ENCODE measurements at places on chromosomes 12 and 14. TPM values are rescaled to one million over a fixed set of nuclear protein-coding genes. Genes with fewer than 3 reads are reported as not detected.

Gene KRT79
- total RNA-seq: not detected

- H3K27ac ChIP-seq: no peak overlapping the region
- H3K4me3 ChIP-seq: no peak overlapping the region
- no peaks in the 10 kb centered on the region for H3K4me1 ChIP-seq
- H3K36me3 ChIP-seq: no peaks in the 10 kb centered on the region
- no peaks in the 10 kb centered on the region for H3K27me3 ChIP-seq
Observed at GRCh38 chr12:105337391-105337790, 6.9 kb downstream of the C12orf75 start.

- H3K4me3 ChIP-seq: no peak overlapping the region
- no peak for DNase-seq
- H3K27me3 ChIP-seq: no peaks in the 10 kb centered on the region
- no peaks in the 10 kb centered on the region for H3K36me3 ChIP-seq
- H3K27ac ChIP-seq: no peak overlapping the region
Observed at GRCh38 chr12:27337376-27337775, 4.7 kb downstream of the BMAL2 start.

DNA sequence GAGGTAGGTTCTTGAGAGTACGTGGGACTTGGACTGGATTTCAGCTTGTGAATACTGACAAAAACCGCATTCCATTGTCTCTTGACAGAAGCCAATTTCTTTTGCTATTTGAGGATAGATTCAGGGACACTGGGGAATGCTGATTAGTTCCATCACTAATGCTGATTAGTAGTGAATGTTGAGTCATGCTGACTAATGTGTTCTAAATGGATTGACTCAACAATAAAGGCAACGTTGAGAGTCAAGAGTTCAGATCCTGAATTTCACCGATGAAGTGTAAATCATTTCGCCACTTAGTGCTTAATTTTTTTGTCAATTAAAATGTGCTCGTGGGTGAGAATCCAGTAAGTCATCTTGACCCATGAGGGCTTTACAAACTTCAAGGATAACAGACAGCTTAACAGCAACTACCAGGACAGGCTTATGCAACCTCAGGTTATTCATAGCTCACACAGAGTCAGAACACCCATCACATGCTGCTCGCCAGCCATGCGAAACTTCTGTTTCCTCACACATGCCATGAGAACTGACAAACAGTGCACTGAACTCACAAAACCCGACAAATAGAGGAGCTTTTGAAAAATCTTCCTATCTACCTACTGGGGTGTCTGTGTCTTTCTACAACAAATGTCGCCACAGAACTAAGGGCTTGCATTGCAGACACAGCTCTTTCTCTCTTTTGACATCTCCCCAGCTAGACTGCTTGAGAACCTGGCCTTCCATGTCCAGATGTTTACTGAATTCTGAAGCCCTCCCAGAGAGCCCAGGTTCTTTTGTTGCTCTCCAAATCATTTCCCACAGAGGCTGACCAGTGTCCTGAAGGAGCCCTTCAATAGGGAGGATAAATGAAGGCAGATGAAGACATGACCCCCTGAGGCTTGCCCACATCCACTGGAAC lies 316.4 kb downstream of the ZFP36L1 start:
- H3K4me3 ChIP-seq: no peak overlapping the region
- H3K36me3 ChIP-seq: no peaks in the 10 kb centered on the region
- no peaks in the 10 kb centered on the region for H3K27me3 ChIP-seq

DNA sequence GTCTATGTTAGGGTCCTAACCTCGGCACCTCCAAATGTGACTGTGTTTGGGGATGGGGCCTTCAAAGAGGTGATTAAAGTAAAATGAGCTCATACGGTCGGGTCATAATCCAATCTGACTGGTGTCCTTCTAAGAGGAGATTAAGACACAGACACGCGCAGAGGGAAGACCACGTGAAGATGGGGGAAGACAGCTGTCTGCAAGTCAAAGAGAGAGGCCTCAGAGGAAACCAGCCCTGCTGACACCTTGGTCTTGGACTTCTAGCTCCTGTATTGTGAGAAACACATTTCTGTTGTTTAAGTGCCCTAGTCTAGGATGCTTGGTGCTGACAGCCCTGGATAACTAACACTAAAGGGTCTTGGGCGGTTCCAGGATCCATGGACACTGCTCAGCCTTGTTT lies 109.6 kb downstream of the DICER1 start:
- H3K27ac ChIP-seq: no peak overlapping the region
- no peaks in the 10 kb centered on the region for H3K36me3 ChIP-seq
- DNase-seq: no peak
- no peak overlapping the region for H3K4me3 ChIP-seq

DNA sequence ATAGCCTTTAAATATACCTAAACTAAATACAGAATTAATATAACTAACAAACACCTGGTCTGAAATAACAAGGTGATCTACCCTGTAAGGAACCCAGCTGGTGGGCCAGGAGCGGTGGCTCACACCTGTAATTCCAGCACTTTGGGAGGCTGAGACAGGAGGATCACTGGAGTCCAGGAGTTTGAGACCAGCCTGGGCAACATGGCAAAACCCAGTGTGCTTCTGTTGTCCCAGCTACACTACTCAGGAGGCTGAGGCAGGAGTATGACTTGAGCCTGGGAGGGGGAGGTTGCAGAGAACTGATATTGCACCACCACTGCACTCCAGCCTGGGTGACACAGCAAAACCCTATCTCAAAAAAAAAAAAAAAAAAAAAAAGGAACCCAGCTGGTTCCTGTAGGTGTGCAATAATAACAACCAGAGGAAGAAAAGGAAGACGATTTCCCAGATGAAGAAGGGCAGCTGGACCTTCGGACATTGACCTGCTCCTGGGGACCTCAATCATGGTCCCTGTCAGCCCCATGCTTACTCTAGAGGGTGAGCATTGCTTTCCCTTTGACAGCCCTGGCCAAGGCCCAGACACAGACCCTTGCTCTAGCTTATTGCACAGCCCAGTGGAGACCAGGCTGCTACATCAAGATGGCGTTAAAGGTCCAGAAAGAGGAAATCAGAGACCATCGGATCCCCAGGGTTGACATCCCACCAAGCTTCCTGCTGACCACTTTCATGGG lies 5.4 kb downstream of the FOS start:
- H3K36me3 ChIP-seq: peaks cover 3% of the 10 kb centered on the region
- no peak overlapping the region for H3K27ac ChIP-seq
- peak; percentile 73 for DNase-seq
- H3K4me3 ChIP-seq: no peak overlapping the region

- no peak overlapping the region for H3K27ac ChIP-seq
- H3K36me3 ChIP-seq: no peaks in the 10 kb centered on the region
- no peak overlapping the region for H3K4me3 ChIP-seq
Observed at GRCh38 chr12:49388682-49389386, 21.6 kb downstream of the SPATS2 start.

DNA sequence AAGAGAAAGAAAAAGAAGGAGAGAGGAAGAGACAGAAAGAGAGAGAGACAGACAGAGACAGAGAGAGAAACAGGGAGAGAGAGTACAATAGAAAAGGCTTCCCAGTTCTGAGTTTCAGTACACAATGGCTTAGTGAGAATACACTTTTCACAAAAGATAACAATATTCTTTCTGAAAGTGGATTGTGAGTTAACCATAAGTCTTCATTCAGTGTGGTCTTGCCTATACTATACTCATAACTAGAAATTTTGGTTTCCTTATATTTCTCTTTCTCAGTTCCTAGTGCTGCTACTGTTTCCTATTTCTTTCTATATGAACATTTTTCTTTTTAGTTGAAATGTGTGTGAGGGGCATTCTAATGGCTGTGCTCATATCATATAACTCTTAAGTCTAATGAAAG lies 9.3 kb downstream of the CD163L1 start:
- H3K27me3 ChIP-seq: no peaks in the 10 kb centered on the region
- H3K4me1 ChIP-seq: no peaks in the 10 kb centered on the region
- H3K4me3 ChIP-seq: no peak overlapping the region
- H3K27ac ChIP-seq: no peak overlapping the region

GRCh38 chr12:132658149-132658894 lies 28.8 kb downstream of the POLE start:
- H3K4me1 ChIP-seq: no peaks in the 10 kb centered on the region
- H3K4me3 ChIP-seq: no peak overlapping the region
- H3K27me3 ChIP-seq: no peaks in the 10 kb centered on the region
- no peak for DNase-seq

GRCh38 chr12:93005928-93006392 lies 76.9 kb upstream of the EEA1 start:
- no peaks in the 10 kb centered on the region for H3K27me3 ChIP-seq
- no peak overlapping the region for H3K27ac ChIP-seq
- peaks cover 19% of the 10 kb centered on the region for H3K4me1 ChIP-seq
- H3K36me3 ChIP-seq: no peaks in the 10 kb centered on the region

- no peaks in the 10 kb centered on the region for H3K36me3 ChIP-seq
- H3K27ac ChIP-seq: no peak overlapping the region
- H3K27me3 ChIP-seq: no peaks in the 10 kb centered on the region
- no peak for DNase-seq
- H3K4me3 ChIP-seq: no peak overlapping the region
Observed at GRCh38 chr14:91331721-91332120, 85.9 kb downstream of the CCDC88C start.

- H3K27me3 ChIP-seq: no peaks in the 10 kb centered on the region
- DNase-seq: peak; percentile 17
- H3K27ac ChIP-seq: no peak overlapping the region
- H3K4me3 ChIP-seq: no peak overlapping the region
Observed at GRCh38 chr12:106127338-106128126, 11.2 kb downstream of the NUAK1 start.

Gene ADAM21
- not detected for total RNA-seq

Gene NEUROD4
- total RNA-seq: not detected

Gene NKX2-1
- total RNA-seq: not detected

GRCh38 chr14:105865266-105865903 lies 339.0 kb downstream of the TMEM121 start:
- no peaks in the 10 kb centered on the region for H3K36me3 ChIP-seq
- H3K27me3 ChIP-seq: no peaks in the 10 kb centered on the region
- DNase-seq: no peak
- no peaks in the 10 kb centered on the region for H3K4me1 ChIP-seq
- H3K27ac ChIP-seq: no peak overlapping the region
- no peak overlapping the region for H3K4me3 ChIP-seq

Gene TM7SF3
- 35.4 TPM for total RNA-seq

- no peaks in the 10 kb centered on the region for H3K27me3 ChIP-seq
- no peak overlapping the region for H3K27ac ChIP-seq
- DNase-seq: no peak
- peak overlapping the region; percentile 34 for H3K4me3 ChIP-seq
- no peaks in the 10 kb centered on the region for H3K36me3 ChIP-seq
Observed at GRCh38 chr12:95386051-95386450, 87.9 kb upstream of the METAP2 start.

DNA sequence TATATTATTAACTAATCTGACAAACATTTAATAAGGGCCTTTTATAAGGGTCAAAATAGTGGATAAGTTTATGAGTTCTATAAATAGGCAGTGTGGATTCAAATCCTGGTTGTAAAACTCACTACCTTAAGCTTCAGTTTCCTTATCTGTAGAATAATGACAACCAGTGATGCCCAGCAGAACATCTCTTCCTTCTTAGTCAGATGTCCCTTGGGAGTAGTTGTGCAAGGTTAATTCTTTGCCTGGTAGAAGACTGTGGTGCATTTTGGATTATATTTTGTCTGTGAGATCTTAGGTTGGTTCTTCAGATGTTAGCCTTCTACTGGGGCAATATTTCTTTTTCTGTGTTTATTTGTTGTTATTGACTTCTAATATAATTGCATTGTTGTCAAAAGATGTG lies 59.5 kb downstream of the ARID2 start:
- no peak for DNase-seq
- no peaks in the 10 kb centered on the region for H3K27me3 ChIP-seq
- peaks cover 2% of the 10 kb centered on the region for H3K4me1 ChIP-seq
- H3K27ac ChIP-seq: no peak overlapping the region
- no peaks in the 10 kb centered on the region for H3K36me3 ChIP-seq
- no peak overlapping the region for H3K4me3 ChIP-seq

Gene TGFB3
- total RNA-seq: 23.7 TPM

GRCh38 chr14:45096218-45096617 lies 12.3 kb downstream of the PRPF39 start:
- no peaks in the 10 kb centered on the region for H3K4me1 ChIP-seq
- no peaks in the 10 kb centered on the region for H3K27me3 ChIP-seq
- no peak for DNase-seq
- H3K36me3 ChIP-seq: no peaks in the 10 kb centered on the region
- H3K4me3 ChIP-seq: no peak overlapping the region

- H3K4me3 ChIP-seq: no peak overlapping the region
- no peaks in the 10 kb centered on the region for H3K36me3 ChIP-seq
- no peak for DNase-seq
- H3K27ac ChIP-seq: no peak overlapping the region
- H3K4me1 ChIP-seq: no peaks in the 10 kb centered on the region
- no peaks in the 10 kb centered on the region for H3K27me3 ChIP-seq
Observed at GRCh38 chr12:105626653-105627052, 296.2 kb downstream of the C12orf75 start.

GRCh38 chr12:72390146-72390545 lies 118.0 kb downstream of the TRHDE start:
- no peak overlapping the region for H3K27ac ChIP-seq
- no peaks in the 10 kb centered on the region for H3K36me3 ChIP-seq
- no peaks in the 10 kb centered on the region for H3K4me1 ChIP-seq
- DNase-seq: no peak
- H3K27me3 ChIP-seq: no peaks in the 10 kb centered on the region

GRCh38 chr14:26163761-26164160 lies 434.1 kb downstream of the NOVA1 start:
- no peak overlapping the region for H3K27ac ChIP-seq
- no peaks in the 10 kb centered on the region for H3K36me3 ChIP-seq
- no peak overlapping the region for H3K4me3 ChIP-seq
- no peaks in the 10 kb centered on the region for H3K27me3 ChIP-seq
- DNase-seq: no peak

- no peak overlapping the region for H3K27ac ChIP-seq
- no peaks in the 10 kb centered on the region for H3K36me3 ChIP-seq
Observed at GRCh38 chr14:55277972-55278740, 6.9 kb downstream of the FBXO34 start.

GRCh38 chr12:49974231-49974675 lies 1.5 kb downstream of the AQP6 start:
- DNase-seq: peak; percentile 58
- H3K27ac ChIP-seq: no peak overlapping the region
- peaks cover 8% of the 10 kb centered on the region for H3K4me1 ChIP-seq
- H3K36me3 ChIP-seq: no peaks in the 10 kb centered on the region
- no peaks in the 10 kb centered on the region for H3K27me3 ChIP-seq

Gene EIF2S3B
- 0.24 TPM for total RNA-seq

Gene DHH
- 0.20 TPM for total RNA-seq

Gene DNAH10
- total RNA-seq: 20.2 TPM

Gene DACT1
- 19.6 TPM for total RNA-seq

- peaks cover 18% of the 10 kb centered on the region for H3K4me1 ChIP-seq
- no peaks in the 10 kb centered on the region for H3K36me3 ChIP-seq
- peak overlapping the region; percentile 85 for H3K27ac ChIP-seq
- H3K4me3 ChIP-seq: no peak overlapping the region
- DNase-seq: no peak
Observed at GRCh38 chr14:24312736-24313507, 1.6 kb downstream of the LTB4R start.

Measured in ovary (tissue), 10 donors.